ENCODE measurements at places on chromosomes 11 and 22. TPM values are rescaled to one million over a fixed set of nuclear protein-coding genes. Genes with fewer than 3 reads are reported as not detected.

DNA sequence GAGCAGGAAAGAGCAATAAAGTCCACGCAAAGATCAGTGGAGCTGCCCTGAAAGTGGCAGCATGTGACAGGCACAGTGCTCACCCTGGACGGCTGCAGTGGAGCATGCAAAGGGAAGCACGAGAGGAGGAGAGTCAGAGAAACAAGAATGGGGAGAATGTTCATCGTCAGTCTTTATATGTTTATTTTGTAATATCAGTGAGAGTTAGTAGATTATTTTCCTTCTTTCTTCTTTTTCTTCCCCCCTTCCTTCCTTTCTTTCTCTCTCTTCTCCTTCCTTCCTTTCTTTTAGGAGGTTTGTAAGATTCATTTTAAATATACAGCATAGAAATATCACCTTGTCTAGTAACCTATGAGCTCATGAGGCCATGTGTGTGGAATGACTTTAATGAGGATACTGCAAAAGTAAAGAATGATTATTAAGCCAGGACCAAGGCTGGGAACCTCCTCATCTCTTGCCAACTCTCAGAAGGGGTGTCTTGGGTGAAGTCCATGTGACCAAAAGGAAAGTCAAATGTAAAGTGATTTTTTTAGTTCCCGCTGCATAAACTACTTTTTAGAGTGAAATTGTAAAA, 321.1 kb downstream of the AASDHPPT start:
- no peak overlapping the region for H3K27ac ChIP-seq
- no peaks in the 10 kb centered on the region for H3K36me3 ChIP-seq
- DNase-seq: no peak
- no peaks in the 10 kb centered on the region for H3K4me1 ChIP-seq

DNA sequence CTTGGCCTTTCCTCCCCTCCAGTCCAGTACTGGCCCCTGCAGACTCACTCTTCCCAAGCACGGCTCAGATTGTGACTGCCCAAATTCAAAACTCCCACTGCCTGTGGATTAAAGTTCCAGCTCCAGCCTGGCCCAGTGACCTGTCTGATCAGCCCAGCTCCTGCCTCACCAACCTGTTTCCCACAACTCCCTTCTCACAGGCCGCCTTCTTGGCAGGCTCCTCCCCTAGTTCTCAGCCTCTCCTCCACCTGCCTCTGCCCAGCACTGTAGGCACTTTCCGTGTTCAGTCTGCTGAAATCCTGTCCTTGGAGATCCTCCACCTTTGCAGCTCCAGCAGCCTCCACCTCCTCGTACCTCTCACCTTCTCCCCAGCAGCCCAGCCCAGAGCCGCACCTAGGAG, 68.6 kb downstream of the MICAL2 start:
- H3K27me3 ChIP-seq: no peaks in the 10 kb centered on the region
- DNase-seq: no peak
- H3K4me3 ChIP-seq: no peak overlapping the region
- no peaks in the 10 kb centered on the region for H3K4me1 ChIP-seq
- no peaks in the 10 kb centered on the region for H3K36me3 ChIP-seq

GRCh38 chr22:27349456-27349855, 452.1 kb downstream of the MN1 start:
- no peak for DNase-seq
- H3K36me3 ChIP-seq: no peaks in the 10 kb centered on the region
- H3K27ac ChIP-seq: no peak overlapping the region
- H3K4me3 ChIP-seq: no peak overlapping the region
- H3K4me1 ChIP-seq: no peaks in the 10 kb centered on the region

- H3K4me1 ChIP-seq: no peaks in the 10 kb centered on the region
- H3K27ac ChIP-seq: no peak overlapping the region
- H3K4me3 ChIP-seq: no peak overlapping the region
- H3K27me3 ChIP-seq: no peaks in the 10 kb centered on the region
These were observed 13.4 kb downstream of the NFAM1 start for GRCh38 chr22:42418811-42419242.

DNA sequence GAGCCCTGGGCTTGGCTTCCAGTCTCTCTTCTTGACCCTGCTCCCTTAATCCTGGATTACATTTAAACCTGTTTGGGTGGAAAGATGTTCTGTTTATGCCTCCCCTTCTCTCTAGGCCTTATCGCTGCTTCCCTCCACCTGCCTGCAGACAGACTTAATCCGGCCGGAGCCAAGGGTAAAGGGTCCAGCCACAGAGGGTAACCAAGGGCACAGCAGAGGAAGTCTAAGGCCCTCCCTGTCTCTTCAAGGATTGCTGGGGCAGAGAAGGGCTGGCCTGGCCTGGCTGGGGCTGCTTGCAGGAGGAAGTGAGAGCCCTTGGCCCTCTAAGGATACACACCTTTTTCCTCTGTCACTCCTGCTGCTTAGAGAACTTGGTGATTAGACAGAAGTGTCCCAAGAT, 2.1 kb downstream of the GAL3ST3 start:
- peaks cover 7% of the 10 kb centered on the region for H3K36me3 ChIP-seq
- H3K27me3 ChIP-seq: no peaks in the 10 kb centered on the region
- H3K4me3 ChIP-seq: no peak overlapping the region

GRCh38 chr11:27497284-27497866, 9.2 kb downstream of the LIN7C start:
- no peaks in the 10 kb centered on the region for H3K27me3 ChIP-seq
- H3K4me3 ChIP-seq: no peak overlapping the region
- no peak for DNase-seq

SCUBE2 gene
- 1.2 TPM for total RNA-seq

GRCh38 chr11:8263109-8263768, 439 bp downstream of the LMO1 start:
- H3K4me3 ChIP-seq: peak overlapping the region; percentile 44
- peaks cover 78% of the 10 kb centered on the region for H3K27me3 ChIP-seq
- no peaks in the 10 kb centered on the region for H3K36me3 ChIP-seq
- H3K4me1 ChIP-seq: peaks cover 10% of the 10 kb centered on the region
- no peak for DNase-seq
- no peak overlapping the region for H3K27ac ChIP-seq

DNA sequence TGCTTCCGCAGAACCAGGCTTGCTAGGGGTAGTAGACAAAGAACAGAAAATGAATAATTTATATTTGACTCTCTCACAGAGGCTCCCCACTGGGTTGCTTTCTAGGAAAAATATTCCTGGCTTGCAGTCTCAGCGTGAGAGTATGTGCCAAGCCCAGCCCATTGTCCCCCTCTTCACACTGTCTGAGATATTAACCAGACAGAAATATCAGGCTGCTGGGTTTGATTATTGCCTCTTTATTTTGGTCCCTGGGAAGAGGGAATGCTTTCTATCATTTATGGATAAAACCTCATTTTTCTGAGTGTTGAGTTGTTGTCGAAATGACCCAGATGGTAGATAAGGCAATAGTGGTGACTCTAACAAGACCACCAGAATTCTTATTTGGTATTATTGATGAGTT, 367.9 kb downstream of the METTL15 start:
- no peaks in the 10 kb centered on the region for H3K36me3 ChIP-seq
- no peaks in the 10 kb centered on the region for H3K27me3 ChIP-seq
- no peaks in the 10 kb centered on the region for H3K4me1 ChIP-seq

DNA sequence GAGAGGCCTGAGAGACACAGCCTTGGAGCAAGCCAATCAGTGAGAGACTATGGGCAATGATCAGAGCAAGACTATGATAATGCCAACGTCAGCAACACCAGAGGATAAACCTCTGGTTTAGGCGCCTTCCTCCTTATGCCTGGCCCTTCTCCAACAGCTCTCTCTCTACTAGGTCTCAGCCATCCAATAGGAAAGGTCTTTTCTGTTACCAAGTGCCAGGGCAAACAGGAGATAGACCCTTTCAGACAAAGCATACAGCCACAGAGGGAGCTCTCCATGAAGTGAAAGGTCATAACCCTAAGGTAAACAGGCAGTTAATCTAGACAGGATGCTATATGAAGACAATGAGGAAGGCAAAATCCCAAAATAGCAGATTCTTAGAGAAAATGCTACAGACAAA, 9.5 kb downstream of the STK33 start:
- DNase-seq: no peak
- no peaks in the 10 kb centered on the region for H3K27me3 ChIP-seq
- H3K27ac ChIP-seq: no peak overlapping the region
- H3K36me3 ChIP-seq: no peaks in the 10 kb centered on the region
- H3K4me3 ChIP-seq: no peak overlapping the region
